ENCODE measurements at places on chromosomes 2 and 18. TPM values are rescaled to one million over a fixed set of nuclear protein-coding genes. Genes with fewer than 3 reads are reported as not detected.

Gene GATA6
- polyA plus RNA-seq, result not detected

- no peak for DNase-seq
Observed at GRCh38 chr18:27181726-27182125, 3.4 kb downstream of the CHST9 start.

DNA sequence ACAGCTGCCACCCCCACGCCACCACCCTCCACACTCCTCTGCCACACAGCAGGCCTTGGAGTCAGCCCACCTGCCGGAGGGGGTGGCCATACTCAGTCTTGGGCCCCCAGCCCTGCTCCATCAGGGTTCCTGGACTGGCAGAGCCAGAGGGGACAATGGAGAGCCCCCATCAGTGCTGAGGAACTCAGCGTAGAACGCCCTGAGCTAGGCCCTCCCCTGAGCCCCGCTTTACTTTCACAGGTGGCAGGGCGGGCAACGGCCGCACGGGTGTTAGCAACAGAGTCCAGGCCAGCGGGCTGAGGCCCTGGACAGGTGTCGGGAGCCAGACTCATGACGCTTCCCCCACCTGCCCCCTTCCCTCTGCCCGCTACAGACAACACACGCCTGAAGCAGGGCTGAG lies 47.1 kb downstream of the FOSL2 start:
- DNase-seq, result no peak

DNA sequence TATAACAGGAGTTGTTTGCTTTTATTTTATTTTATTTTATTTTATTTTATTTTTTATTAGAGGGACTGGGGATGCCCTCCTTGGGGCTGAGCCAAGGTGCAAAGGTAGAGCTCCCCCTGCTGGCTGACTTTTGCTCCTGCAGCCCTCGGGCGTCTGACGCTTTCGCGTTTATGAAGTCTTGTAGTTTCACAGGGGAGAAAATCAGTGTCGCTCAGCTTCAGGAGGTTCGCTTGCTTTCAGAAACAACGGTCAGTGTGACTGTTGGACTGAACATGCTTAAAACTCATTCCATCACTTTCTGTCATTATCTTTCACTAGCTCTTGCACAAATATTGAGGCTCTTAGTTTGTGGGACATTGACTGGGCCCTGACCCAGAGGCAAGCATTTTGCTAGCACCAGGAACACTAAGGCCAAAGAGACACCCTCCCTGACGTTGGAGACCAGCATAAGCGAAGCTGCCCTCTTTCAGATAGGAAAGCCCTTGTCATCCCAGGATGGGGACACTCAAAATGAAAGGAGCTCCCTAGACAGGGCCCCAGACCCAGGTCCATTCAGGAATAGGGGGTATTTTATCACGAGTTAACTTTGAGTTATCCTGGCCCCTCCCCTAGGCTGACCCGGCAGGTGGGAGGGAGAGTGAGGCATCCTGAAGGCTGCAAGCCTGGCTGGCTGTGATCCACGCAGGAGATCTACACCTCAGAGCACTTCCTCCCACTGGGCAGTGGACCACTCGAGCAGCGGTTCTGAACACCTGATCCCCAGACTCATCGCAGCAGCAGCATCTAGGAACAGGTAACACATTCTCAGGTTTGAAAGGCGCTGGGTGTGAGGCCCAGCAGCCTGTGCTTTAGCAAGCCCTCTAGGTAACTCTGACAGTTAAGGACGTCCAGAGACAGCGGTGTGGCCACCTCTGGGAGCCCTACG lies 34.4 kb downstream of the LGALSL start:
- DNase-seq, result peak; percentile 30

DNA sequence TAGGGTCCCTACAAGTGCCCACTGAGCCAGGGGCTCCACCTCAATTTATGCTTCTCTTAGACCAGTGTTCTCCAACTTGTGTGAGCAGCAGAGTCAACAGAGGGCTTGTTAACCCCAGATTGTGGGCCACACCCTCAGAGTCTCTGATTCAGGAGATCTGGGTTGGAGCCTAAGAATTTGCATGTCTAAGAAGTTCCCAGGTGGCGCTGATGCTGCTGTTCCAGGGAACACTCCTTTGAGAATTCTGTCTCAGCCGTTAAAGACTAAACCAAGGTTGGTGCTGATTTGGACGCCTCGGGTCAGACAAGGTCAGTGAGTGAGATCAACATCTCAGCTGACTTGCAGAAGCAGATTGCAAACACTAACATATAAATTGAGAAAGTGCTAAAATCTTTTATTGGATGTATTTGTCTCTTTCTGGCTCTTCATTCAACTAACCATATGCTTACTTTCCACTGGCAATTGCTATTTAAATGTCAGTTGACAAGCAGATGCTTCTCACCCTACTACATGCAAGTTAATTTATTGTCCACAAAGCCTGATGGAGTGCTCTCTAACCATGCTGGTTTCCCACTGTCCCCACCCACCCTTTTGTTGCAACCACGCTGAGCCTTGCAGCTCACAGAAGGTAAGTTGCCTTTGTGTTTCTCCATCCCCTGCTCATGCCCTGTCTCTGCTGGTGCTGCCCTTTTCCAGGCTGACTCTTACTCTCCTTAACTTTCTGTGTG lies 31.5 kb downstream of the LYPD1 start:
- no peak for DNase-seq

Gene BMP10
- polyA plus RNA-seq, result not detected

Gene CAVIN2
- polyA plus RNA-seq, result 1.5 TPM

Gene RUFY4
- polyA plus RNA-seq, result not detected

DNA sequence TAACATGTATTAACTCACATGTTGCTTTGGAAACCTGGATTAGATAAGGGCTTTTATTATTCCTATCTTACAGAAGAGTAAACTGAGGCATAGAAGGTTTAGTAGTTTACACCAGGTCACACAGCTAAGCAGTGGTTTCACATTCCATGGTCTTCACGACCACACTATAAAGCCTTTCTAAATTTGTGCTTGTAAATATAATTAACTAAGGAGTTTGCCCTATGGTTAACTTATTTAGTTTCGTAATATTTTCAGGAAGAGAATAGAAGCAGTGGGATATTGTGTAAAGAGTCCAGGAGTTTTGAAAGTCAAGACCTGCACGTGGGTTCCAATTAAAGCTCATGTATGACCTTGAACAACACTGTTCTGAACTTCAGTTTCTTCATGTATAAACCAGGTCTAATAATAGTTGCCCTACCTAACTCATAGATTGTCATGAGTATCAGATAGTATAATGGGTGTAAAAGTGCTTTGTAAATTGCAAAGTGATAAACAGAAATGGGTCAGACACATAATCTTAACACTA lies 19.5 kb upstream of the SOS1 start:
- DNase-seq, result no peak

- DNase-seq, result no peak
Observed at GRCh38 chr2:138183705-138184104, 219.4 kb downstream of the HNMT start.

Gene LCT
- not detected for polyA plus RNA-seq

DNA sequence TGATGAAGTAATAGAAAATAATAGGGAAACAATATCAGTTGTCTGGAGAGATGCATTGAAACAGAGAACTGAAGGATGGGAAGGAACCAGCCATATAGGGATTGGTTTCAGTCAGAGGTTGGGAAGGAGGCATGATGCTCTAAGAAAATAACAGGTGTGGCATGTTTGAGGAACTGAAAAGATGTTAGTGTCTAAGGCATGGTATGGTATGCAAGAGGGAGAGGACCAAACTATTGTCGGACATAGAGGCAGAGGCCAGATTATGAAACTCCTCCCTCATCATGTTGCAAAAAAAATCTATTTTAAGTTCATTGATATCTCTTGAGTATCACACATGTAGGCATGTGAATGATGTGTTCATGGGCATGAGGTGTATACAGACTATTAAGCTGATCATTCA lies 48.9 kb upstream of the EMILIN2 start:
- no peak for DNase-seq

- no peak for DNase-seq
Observed at GRCh38 chr2:179951680-179952079, 55.4 kb downstream of the CWC22 start.

- DNase-seq, result no peak
Observed at GRCh38 chr2:191629001-191629453, 48.9 kb upstream of the NABP1 start.

Gene RND3
- 56.7 TPM for polyA plus RNA-seq

- no peak for DNase-seq
Observed at GRCh38 chr2:7812231-7812995, 869.4 kb upstream of the ID2 start.

Gene LRRTM1
- polyA plus RNA-seq, result 1.1 TPM

DNA sequence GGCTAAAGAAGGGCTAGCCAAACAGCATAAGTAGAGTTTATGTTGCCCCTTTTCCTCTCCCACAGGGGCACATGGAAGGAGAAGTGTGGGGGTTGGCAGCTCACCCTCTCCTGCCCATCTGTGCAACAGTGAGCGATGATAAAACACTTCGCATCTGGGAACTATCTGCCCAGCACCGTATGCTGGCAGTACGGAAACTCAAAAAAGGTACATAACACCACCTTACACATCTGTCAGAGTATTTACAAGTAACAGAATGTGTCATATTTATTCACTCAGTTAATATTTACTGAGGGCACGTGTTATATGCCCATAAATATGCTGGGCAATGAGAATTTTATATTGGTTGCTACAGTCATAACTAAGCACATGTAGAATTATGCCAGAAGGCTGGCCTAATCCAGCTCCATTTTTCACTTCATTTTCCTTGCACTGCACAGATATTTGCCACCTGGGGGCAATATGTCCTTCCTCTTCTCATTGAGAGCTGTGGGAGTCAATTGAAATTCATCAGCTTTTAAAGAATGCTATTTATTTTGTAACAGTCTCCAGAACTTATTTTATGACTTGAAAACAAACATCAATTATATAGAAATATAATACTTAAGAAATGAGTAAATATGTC lies 150.6 kb downstream of the RTN4 start:
- peak; percentile 27 for DNase-seq

Gene MC2R
- polyA plus RNA-seq, result not detected

Gene CHRND
- not detected for polyA plus RNA-seq

GRCh38 chr18:31061945-31062344 lies 19.4 kb upstream of the DSC3 start:
- no peak for DNase-seq

Gene SP110
- polyA plus RNA-seq, result 10.4 TPM

DNA sequence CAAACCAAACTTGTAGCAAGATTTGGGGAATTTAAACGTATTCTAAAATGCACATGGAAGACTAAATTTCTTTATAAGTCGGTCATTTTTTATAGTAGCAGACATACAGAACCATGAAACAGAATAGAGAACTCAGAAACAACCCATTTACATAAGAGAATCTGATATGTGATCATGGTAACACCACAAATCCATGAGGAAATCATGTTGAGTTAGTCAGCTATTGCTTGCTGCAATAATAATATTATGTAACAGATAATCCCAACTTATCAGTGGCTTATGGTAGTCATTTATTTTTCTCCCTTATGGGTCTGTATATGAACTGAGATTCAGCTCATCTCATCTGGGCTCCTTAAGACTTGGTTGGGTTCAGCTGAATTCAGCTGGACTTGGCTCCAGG lies 103.4 kb upstream of the SERTAD2 start:
- no peak for DNase-seq

DNA sequence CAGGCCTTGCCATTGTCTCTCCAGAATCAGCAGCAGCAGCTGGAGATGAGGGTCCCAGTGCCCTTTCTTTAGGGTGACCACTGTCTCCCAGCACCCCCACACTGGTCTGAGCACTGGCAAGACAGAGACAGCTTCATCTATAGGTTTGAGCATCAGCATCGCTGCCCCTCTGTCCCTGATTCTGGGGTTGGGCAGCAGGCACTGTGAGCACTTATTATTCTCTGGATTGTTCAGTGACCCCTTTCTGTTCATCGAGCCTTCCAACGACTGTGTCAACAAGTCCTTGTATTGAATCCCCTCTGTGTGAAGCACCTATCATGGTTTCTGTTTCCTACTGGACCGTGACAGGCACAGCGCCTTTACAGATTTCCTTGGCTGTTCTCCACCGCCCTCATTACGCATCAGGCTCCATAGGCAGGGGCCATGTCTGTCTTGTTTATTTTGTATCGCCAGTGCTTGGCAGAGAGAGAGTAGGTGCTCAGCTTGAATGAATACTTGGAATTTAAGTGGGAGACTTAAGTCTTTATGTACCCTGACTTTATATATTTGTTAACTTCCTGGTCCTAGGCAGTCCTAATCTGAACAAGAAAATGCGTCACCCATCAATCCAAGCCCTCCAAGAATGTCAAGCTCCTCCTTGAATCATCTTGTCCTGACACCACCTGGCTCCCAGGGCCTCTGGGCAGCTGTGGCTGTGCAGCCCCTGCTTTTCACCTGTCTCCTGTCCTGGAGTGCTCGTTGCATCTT lies 11.4 kb downstream of the MALL start:
- no peak for DNase-seq

Gene NETO1
- not detected for polyA plus RNA-seq

GRCh38 chr2:179898873-179899272 lies 37.5 kb upstream of the ZNF385B start:
- peak; percentile 23 for DNase-seq

GRCh38 chr18:76686737-76687231 lies 135.6 kb upstream of the ZNF236 start:
- peak; percentile 77 for DNase-seq

All from SK-N-SH (cell line).